Natural killer cell treated with Interleukin-12 subunit alpha and Interleukin-12 subunit beta and Interleukin-15 and Interleukin-18, amount 100 ng/mL, for 72 hours (primary cell): ENCODE measurements at places on chromosomes 3 and 15. TPM values are rescaled to one million over a fixed set of nuclear protein-coding genes. Genes with fewer than 3 reads are reported as not detected.
A peak's percentile ranks its signal among the peaks of the same experiment; 100 is the strongest.

DNA sequence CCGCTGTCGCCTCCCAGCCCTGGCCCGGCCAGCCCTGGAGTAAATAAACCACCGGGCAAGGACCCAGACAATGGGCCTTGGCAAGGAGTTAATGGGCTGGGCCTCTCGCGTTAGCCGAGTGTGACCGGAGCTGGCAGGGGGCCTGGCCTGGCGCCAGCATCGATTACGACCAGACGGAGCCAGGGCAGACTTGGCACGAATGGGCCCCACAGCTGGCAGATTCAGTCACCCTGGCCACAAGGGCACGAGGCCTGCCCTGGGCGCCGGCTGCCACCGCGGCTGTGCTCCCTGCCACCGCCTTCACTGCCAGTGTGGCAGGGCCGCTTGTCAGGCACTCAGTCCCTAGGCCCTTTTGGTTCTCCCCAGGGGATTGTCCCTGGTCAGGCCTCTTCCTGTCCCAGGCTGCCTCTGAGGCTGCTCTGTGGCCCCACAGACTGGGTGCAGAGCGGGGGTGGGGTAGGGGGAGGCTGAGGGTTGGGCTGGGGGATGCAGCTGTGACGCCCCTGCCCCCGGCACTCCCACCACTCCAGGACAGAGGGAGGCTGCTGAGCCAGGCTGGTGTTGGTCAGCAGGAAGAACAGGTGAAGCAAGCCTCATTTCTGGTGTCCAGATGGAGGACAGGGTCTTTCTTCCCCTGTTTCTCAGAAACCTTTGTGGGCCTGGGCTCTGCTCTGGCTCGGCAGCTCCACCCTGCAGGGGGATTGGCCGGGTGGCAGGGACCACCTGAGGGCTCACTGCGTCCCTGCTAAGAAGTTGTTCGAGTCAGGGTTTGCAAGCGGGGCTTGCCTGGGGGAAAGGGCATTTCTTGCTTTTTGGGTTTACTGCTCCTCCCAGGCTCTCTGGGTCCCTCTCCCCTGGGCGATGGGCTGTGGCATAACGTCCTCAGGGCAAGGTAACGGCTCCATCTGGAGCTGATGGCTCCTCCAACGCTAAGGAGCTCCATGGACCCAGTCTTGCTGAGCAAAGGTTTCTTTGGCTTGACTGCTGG, 30.5 kb upstream of the SRP14 start:
- peaks cover 4% of the 10 kb centered on the region for H3K27me3 ChIP-seq
- peaks cover 11% of the 10 kb centered on the region for H3K4me1 ChIP-seq
- no peak for DNase-seq
- peak overlapping the region; percentile 53 for H3K27ac ChIP-seq
- no peaks in the 10 kb centered on the region for H3K36me3 ChIP-seq
- no peak overlapping the region for H3K4me3 ChIP-seq

DNA sequence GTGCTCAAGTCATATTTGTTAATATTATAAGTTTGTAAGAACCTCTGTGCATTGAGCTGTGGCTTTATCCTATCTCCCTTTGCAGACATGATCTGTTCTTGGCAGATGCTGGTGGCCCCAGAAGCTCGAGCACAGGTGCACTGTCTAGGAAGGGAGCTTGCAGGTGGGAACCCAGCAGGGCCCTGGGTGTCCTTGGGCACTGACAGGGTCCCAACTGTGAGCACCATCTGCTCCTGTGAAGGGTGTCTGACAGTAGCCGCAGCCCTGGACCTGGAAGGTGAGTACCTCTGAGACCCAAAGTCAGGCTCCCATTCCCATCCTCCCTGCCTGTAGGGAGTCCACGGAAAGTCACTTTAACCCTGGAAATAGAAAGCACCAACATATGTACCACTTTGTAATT, 2.4 kb upstream of the REC114 start:
- H3K4me1 ChIP-seq, result no peaks in the 10 kb centered on the region
- no peak overlapping the region for H3K4me3 ChIP-seq
- H3K36me3 ChIP-seq, result no peaks in the 10 kb centered on the region
- DNase-seq, result no peak

DNA sequence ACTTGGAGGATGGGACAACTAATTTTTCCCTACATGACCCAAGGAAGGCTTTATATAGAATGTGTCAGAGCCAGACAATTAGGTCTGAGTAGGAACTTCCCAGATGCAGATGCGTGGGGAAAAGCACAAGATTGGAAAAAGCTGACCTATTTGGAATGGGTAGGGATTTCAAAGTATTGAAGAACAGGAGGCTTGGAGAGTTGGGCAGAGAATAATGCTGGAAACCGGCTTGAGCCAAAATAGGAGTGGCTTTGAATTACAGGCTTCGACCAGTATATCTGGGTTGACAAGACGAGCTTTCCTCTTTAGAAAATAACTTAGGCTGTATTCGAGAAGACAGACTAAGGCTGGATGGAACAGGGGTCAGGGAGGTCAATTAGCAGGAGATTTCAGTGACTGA, 181.1 kb downstream of the GBE1 start:
- no peak overlapping the region for H3K27ac ChIP-seq
- no peak overlapping the region for H3K4me3 ChIP-seq
- no peak for DNase-seq
- H3K36me3 ChIP-seq, result no peaks in the 10 kb centered on the region
- peaks cover 4% of the 10 kb centered on the region for H3K4me1 ChIP-seq
- no peaks in the 10 kb centered on the region for H3K27me3 ChIP-seq

SLC51A gene
- not detected for total RNA-seq

GRCh38 chr15:70867911-70868467, 14.0 kb upstream of the LARP6 start:
- H3K4me1 ChIP-seq, result peaks cover 4% of the 10 kb centered on the region
- no peak for DNase-seq
- H3K4me3 ChIP-seq, result no peak overlapping the region
- H3K27ac ChIP-seq, result no peak overlapping the region
- peaks cover 8% of the 10 kb centered on the region for H3K27me3 ChIP-seq
- H3K36me3 ChIP-seq, result no peaks in the 10 kb centered on the region

GRCh38 chr3:72187131-72187530, 402.2 kb upstream of the PROK2 start:
- no peak overlapping the region for H3K4me3 ChIP-seq
- no peaks in the 10 kb centered on the region for H3K36me3 ChIP-seq
- no peaks in the 10 kb centered on the region for H3K4me1 ChIP-seq
- DNase-seq, result no peak
- peaks cover 14% of the 10 kb centered on the region for H3K27me3 ChIP-seq

- DNase-seq, result no peak
- no peaks in the 10 kb centered on the region for H3K36me3 ChIP-seq
- peaks cover 4% of the 10 kb centered on the region for H3K4me1 ChIP-seq
- H3K4me3 ChIP-seq, result no peak overlapping the region
- H3K27ac ChIP-seq, result no peak overlapping the region
- H3K27me3 ChIP-seq, result peaks cover 11% of the 10 kb centered on the region
Observed at GRCh38 chr3:160128056-160128455, 97.2 kb upstream of the C3orf80 start.

GASK1A gene
- 0.29 TPM for total RNA-seq

ASB7 gene
- 18.9 TPM for total RNA-seq

DNA sequence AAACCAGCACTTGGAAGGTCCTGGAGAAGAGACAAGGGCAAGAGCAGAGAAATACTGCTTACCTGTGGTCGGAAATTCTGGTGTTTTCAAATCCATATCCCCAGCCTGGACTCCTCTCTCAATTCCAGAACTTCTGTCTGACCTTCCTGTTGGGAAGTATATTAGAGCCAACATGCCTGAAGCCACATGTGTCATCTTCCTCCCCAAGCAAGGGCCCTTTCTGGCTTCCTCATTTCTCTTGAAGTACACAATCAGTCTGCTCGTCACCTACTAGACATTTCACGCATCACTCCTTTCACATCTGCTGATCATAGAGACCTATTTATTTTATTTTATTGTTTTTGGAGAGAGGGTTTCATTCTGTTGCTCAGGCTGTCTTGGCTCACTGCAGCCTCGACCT, 8.4 kb downstream of the PARP14 start:
- peaks cover 59% of the 10 kb centered on the region for H3K36me3 ChIP-seq
- peaks cover 24% of the 10 kb centered on the region for H3K4me1 ChIP-seq
- no peak overlapping the region for H3K27ac ChIP-seq
- H3K27me3 ChIP-seq, result no peaks in the 10 kb centered on the region
- H3K4me3 ChIP-seq, result no peak overlapping the region

DNA sequence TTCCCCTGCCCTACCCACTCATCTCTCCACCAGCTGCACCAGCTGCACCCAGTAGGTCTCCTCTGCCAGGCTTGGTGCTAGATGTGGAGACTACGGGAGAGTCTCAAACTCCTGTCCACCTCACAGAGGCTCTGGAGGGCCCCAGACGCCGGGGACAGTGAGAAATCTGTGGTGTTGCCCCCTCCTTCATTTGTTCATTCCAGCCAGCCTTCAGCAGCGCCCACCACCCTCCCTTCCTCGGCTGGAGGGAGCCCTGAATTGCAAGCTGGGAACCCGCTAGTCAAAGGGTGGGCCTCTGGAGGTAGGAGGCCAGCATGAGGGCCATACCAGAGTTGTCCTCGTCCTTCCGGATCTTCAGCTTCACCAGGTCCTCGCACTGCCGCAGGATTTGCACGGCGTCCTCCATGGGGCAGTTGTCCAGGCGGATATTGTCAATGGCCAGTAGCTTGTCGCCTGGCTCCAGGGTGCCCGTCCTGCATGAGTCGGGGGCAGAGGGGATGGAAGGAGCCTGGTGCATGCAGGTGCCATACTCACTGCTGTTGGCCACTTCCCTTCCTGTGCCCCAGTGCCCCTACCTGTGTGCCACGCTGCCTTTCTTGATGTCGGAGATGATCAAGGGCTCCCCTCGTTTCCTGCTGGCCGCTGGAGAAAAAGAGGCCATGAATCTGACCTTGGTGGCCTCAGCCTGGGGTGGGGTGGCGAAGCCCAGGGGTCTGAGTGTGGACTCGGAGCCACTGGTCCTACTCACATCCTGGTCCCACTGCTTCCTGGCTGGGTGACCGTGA, 29.1 kb downstream of the GRIP2 start:
- no peaks in the 10 kb centered on the region for H3K36me3 ChIP-seq
- no peak overlapping the region for H3K4me3 ChIP-seq
- H3K27me3 ChIP-seq, result no peaks in the 10 kb centered on the region
- peak; percentile 50 for DNase-seq

DNA sequence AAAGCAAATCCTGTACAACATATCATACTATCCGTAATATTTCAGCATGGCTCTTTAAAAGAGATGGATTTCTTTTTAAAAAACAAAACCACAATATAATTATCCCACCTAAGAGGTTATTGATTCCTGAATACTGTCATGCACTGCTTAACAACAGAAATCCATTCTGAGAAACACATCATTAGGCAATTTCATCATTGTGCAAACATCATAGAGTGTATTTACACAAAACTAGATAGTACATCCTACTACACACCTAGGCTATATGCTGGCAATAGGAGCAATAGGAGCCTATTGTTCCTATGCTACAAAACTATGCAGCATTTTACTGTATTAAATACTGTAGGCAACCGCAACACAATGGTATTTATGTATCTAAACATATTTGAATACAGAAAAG, 242.0 kb downstream of the NEK10 start:
- no peak overlapping the region for H3K4me3 ChIP-seq
- H3K27me3 ChIP-seq, result peaks cover 24% of the 10 kb centered on the region
- H3K27ac ChIP-seq, result no peak overlapping the region
- H3K36me3 ChIP-seq, result no peaks in the 10 kb centered on the region
- H3K4me1 ChIP-seq, result no peaks in the 10 kb centered on the region

DNA sequence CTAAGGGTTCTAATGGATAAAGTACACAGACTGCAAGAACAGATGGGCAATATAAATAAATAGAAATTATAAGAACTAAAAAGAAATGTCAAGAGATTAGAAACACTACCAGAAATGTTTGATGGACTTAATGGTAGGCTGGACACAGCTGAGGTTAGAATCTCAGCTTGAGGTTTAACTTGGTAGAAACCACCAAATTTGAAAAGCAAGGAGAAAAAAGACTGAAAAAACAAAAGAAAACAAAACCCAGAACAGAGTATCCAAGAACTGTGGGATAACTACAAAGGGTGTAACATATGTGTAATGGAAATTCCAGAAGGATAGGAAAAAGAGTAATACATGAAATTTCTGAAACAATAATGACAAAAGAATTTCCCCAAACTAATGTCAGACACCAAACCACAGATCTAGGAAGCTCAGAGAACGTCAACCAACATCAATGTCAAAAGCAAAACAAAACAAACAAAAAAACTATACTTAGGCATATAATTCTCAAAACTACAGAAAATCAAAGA, 35.0 kb downstream of the RFX7 start:
- no peak for DNase-seq
- H3K27ac ChIP-seq, result peak overlapping the region; percentile 23
- H3K36me3 ChIP-seq, result peaks cover 18% of the 10 kb centered on the region
- H3K4me3 ChIP-seq, result peak overlapping the region; percentile 18
- H3K27me3 ChIP-seq, result no peaks in the 10 kb centered on the region
- H3K4me1 ChIP-seq, result peaks cover 72% of the 10 kb centered on the region

DNA sequence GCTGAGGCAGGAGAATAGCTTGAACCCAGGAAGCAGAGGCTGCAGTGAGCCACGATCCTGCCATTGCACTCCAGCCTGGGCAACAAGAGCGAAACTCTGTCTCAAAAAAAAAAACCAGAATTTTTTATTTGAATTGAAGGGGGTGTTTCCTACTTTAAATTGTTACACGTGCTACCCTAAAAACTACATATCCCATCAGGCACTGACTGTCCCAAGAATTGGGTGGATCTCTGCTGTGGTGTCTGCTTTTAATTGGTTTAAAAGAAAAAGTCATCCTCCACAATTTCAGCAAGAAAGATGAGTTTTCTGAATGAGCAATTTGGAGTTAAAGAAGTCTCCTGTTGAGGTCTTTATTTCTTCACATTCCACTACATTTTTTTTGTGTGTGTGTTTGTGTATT, 2.1 kb downstream of the PDIA3 start:
- no peak for DNase-seq
- peaks cover 30% of the 10 kb centered on the region for H3K4me1 ChIP-seq
- H3K4me3 ChIP-seq, result peak overlapping the region; percentile 99
- peak overlapping the region; percentile 99 for H3K27ac ChIP-seq

DNA sequence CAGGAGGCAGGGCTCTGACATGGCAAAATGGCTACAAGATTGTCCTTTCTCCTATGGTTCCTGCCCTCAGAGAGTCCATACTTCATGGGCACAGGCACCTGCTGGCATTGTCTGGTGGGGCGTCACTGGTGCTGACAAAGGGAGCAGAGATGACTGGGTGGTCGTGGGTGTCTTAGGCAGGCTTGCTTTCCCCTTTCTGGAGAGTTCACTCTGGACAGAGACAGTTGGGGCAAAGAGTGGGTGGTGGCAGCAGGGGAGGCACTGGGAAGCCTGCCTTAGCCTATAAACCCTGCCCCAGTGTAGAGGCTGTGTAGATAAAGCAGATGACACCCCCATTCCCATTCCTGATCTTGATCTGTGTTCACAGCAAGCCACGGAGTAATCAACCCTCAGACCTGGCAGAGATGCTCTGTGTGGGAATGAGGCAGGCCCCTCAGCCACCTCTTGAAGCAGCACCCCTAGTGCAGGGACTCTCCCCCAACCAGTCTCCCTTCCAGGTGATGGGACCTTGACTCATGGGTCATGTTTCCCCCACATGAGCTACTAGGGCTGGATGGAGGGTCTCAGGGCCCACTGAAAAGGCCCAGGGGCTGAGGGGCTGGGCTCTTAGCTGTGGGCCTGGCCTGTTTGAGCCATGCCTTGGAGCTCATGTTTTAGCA, 20.7 kb upstream of the DOCK3 start:
- DNase-seq, result no peak
- no peaks in the 10 kb centered on the region for H3K4me1 ChIP-seq
- H3K27ac ChIP-seq, result peak overlapping the region; percentile 12

GRCh38 chr3:126523745-126524428, at the start of gene CHST13:
CHST13 (plus strand) TSS chr3:126524155; CDS start chr3:126524333, 178 bp downstream.
- H3K4me1 ChIP-seq, result peaks cover 14% of the 10 kb centered on the region
- no peak within 1 kb of the TSS for H3K4me3 ChIP-seq
- no peak for DNase-seq

GRCh38 chr3:119630128-119630879, 30.1 kb downstream of the POPDC2 start:
- no peak overlapping the region for H3K27ac ChIP-seq
- DNase-seq, result no peak
- H3K27me3 ChIP-seq, result peaks cover 14% of the 10 kb centered on the region
- H3K36me3 ChIP-seq, result no peaks in the 10 kb centered on the region
- no peak overlapping the region for H3K4me3 ChIP-seq
